ENCODE measurements at places on chromosomes 11 and 22.

DNA sequence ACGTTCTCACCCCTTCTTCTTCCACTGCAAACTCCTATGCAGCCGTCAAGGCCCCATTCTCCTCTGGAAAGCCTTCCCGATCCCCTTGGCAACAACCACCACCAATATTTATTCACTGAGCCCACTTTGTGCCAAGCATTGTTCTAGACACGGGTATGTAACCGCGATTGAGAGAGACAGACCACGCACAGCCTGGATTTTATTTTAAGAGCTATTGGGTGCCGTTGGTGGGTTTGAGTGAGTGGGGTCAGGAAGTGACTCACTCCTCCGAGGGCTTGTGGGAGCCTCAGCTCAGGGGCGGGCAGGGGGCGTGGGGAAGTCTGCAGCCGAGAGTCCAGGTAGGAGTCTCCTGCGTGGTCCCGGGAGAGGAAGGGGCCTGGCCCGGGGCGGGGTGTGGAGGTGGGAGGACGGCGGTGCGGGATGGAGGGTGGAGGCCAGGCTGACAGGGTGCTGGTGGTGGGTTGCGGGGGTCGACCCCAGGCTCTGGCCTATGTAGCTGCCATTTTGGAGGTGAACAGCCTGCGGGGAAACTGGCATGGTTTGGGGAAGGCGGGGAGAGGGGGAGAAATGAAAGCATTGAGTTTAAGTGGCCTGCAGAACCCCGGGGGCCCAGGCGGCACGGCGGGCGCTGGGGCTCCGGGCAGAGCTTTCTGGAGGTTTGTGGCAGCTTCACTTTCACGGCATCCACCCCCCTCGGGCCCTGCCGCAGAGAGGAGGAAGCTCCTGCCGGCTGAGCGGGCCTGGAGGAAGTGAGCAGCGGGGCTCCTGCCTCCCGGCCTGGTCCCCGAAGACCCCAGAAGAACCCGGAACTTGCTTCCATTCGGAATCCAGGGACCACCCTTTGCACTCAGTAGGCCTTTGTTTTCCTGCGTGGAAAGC, 547 bp downstream of the PARVG start:
- peak; percentile 65 for DNase-seq

- DNase-seq = peak; percentile 82
Observed at GRCh38 chr11:72430741-72431570, 3.4 kb downstream of the CLPB start.

GRCh38 chr11:132439711-132440255, 1069.4 kb downstream of the NTM start:
- DNase-seq = no peak

- DNase-seq = no peak
Observed at GRCh38 chr22:22691716-22692701, 47.6 kb downstream of the GGTLC2 start.

GRCh38 chr11:69649576-69649900, 8.6 kb downstream of the CCND1 start:
- DNase-seq = no peak

- peak; percentile 68 for DNase-seq
Observed at GRCh38 chr11:128548649-128549255, 38.6 kb downstream of the ETS1 start.

GRCh38 chr11:86678823-86679222, 6.4 kb upstream of the ME3 start:
- peak; percentile 65 for DNase-seq

- no peak for DNase-seq
Observed at GRCh38 chr11:110147962-110148709, 54.9 kb downstream of the ZC3H12C start.

GRCh38 chr11:100940111-100940510, 189.5 kb downstream of the PGR start:
- DNase-seq = no peak

GRCh38 chr22:36385491-36386350, 2.0 kb downstream of the MYH9 start:
- peak; percentile 85 for DNase-seq

DNA sequence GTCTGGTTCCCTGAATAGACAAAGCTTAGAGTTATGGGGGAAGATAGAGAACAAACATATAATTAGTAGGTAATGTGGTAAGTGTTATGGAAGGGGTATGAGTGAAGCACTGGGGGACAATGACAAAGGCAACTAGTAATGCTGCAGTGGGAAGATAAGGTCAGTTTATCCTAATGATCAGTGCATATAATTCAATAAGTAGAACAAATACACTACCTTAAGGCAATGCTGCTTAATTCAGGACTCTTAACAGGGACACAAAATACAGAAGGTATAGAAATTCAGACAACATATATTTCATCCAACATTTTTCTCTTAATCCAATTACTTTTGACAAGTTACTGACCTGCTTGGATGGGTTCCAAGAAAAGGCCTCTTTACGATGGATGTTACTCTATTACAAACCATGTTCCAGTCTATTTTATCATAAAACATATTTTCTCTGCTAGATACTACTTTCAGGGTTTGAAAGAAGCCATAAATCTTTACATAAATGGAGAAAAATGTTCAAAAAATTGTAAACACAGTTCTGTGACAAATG, 1186.2 kb downstream of the LRRC4C start:
- DNase-seq = no peak

- no peak for DNase-seq
Observed at GRCh38 chr11:73622926-73623593, 23.3 kb upstream of the PLEKHB1 start.

DNA sequence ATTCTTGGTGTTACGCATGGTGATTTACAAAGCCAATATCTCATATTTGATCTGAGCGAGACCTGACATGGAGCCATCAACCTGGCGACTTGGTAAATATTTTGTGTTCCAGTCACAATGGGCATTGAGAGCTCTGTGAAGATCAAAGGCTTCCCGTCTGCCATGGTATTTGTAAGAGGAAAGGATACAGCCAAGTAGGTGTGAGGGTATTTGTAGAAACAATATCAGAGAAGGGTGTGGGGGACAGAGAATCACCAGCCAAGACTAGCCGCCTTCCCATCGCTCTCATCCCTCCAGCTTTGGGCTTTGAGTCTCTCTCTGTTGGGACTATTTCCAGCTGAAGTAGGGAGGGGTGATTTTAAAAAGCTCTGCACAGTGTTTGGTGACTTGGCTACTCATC, 173.4 kb upstream of the BDNF start:
- no peak for DNase-seq

- no peak for DNase-seq
Observed at GRCh38 chr22:38569181-38569971, 607 bp downstream of the DMC1 start.

GRCh38 chr11:9691865-9692264, 28.0 kb downstream of the SWAP70 start:
- no peak for DNase-seq

GRCh38 chr22:35766654-35767580, 49.2 kb downstream of the APOL5 start:
- DNase-seq = no peak

DNA sequence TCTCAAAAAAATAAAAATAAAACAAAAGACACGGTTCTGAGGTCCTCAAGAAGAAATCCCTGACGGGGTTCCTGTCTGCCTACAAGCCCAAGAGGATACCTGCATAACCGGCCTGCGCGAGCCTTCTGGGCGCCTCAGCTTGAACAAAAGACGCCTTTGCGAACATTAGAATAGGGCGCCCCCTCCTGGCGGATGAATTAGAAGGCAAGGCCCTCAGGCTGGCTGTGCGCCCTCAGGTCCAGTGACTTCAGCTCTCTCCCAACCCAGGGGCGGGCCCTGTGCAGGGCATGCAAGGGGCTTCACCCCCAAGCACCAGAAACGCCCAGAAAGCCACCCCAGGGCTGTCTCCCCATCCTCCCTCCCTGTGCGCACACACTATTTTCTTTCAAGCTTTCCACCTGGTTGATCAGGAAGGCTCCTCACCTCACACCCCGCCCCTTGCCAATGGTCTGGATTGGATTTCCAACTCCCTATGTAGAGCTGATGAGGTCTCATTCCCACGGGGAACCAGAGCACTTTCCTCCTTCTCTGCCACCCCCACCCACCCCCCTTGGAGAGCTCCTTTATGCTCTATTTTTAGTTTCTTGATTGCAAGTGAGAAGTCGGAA, 273.3 kb downstream of the BUD13 start:
- peak; percentile 92 for DNase-seq

GRCh38 chr22:23220485-23221350, 40.4 kb downstream of the BCR start:
- no peak for DNase-seq

DNA sequence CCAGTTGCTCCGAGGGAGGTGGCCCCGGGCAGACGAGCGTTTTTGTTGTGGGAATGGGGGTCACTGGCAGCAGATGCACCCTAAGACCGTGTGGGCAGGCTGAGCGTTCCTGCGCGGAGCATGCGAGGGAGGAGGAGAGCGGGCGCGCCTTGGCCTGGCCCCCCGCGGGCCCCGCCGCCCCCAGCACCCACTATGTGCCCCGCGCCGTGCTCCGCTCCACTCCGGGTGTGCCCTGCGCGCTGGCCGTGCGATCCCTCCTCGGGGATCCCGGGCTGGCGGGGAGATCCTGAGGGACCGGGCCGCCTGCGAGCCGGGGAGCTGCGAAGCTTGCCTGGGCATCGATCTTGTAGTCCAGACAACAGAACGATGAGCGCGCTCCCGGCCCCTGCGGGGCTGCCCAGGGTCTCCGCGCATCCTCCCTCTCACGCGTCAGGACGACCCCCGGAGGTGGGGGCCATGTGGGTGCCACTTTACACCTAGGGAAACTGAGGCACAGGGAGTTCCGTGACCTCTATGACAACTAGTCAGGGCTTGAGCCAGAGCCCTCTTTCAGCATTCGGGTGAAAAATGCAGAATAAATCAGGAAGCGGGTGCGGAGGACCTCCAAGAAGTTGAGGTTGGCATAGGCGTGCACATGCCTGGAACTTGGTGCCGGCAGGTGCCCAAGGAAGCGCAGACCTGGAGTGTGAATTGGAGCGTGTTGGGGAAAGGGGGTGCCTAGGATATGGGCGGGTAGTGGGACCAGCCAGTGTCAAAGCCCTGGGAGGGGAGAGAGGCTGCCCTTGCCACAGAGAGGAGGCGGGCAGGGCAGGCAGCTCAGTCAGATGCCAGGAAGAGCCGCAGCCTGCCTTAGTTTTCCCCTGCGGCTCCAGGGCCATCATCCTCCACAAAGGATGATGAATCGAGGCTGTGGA, 1.3 kb upstream of the KMT5B start:
- DNase-seq = peak; percentile 61
